ENCODE measurements at places on chromosomes 7 and 10.

- DNase-seq = no peak
These were observed 35.5 kb upstream of the C1GALT1 start for GRCh38 chr7:7146837-7147236.

- DNase-seq = no peak
These were observed 4.2 kb downstream of the CLDN12 start for GRCh38 chr7:90407484-90407821.

- no peak for DNase-seq
These were observed 47.3 kb upstream of the C7orf33 start for GRCh38 chr7:148543302-148543701.

GRCh38 chr7:115707258-115708012 lies 323.1 kb downstream of the TFEC start:
- DNase-seq = no peak

All from left renal cortex interstitium (tissue), 4 donors.